ENCODE measurements at places on chromosomes 3 and 15.

- DNase-seq = no peak
These were observed 197.8 kb downstream of the TBC1D5 start for GRCh38 chr3:17544632-17545031.

- DNase-seq = no peak
These were observed 26.7 kb upstream of the TMC3 start for GRCh38 chr15:81400640-81401236.

GRCh38 chr3:159672728-159673688 lies 315.6 kb upstream of the IL12A start:
- DNase-seq = no peak

GRCh38 chr3:120177151-120177550 lies 82.9 kb upstream of the GSK3B start:
- DNase-seq = no peak

DNA sequence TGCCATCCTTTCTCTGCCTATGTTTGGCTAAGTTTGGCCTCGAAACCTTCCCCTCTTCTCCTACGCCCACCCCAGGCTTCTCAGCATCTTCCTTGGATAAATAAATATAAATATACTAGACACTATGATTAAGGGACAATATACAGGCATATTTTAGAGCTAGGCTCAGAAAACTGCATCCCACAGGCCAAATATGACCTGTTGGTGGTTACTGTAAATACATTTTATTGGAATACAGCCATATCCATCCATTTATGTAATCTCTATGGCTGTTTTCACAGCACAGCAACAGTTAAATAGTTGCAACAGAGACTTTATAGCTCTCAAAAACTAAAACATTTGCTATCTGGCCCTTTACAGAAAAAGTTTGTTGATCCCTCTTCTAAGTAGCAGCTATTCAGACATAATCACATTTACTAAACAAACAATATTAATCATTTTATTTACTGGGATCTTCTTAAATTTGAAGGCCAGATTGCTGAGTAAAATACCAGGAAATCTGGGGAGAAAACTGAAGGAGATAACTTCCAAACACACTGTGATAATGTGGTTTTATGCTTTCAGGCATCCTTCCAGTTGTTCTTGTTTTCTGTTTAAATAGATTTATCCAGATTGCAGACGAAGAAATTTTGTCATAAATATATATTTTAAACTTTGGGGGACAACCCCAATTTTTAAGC lies 269.7 kb upstream of the THRB start:
- no peak for DNase-seq

Measured in upper lobe of left lung (tissue), 6 donors.